ENCODE measurements at places on chromosomes 5 and 9.

GRCh38 chr9:37559125-37559524, 17.1 kb downstream of the FBXO10 start:
- no peak for DNase-seq

- no peak for DNase-seq
Measured at GRCh38 chr9:35164711-35165110, 2.9 kb downstream of the UNC13B start.

- DNase-seq, result no peak
Measured at GRCh38 chr5:164809821-164810220, 1304.4 kb downstream of the MAT2B start.

DNA sequence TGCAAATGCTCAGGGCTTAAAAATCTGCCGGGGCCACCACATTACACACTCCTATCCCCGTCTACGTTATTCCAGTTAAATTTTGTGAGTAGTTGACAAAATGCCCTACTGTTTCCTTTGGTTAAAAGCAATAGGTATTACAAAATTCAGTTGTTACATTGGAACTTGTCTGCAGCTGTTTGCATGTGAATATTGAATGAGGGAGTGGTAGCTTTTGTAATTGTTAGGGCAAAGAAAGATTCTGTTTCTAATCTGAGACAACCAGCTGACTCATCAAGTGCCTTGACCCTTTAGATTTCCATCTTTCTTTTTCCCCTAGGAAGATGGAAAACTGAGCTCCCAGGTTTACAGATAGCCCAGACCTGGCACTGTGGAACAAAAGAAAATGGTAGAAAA, 30.2 kb downstream of the MAML1 start:
- no peak for DNase-seq

GRCh38 chr9:21796768-21797167, 5.7 kb upstream of the MTAP start:
- DNase-seq, result no peak

DNA sequence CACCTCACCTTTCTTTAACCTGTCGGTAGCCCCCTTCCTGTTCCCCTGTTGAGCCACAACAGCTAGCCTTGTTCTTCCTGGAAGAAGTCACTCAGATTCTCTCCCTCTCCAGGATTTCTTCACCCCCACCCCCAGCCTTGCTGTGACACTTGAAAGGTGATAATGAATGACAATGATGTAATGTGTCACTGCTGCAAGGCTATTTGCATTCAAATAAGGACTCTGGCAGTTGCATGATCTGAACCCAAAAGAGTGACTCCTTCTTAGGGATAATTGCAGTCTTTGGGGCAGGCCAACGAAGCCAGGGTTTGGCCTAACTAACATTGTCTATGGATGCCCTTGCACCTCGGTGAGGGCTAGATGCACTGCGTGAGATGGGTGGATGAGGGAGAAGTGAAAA, 154.4 kb upstream of the CLINT1 start:
- DNase-seq, result no peak

DNA sequence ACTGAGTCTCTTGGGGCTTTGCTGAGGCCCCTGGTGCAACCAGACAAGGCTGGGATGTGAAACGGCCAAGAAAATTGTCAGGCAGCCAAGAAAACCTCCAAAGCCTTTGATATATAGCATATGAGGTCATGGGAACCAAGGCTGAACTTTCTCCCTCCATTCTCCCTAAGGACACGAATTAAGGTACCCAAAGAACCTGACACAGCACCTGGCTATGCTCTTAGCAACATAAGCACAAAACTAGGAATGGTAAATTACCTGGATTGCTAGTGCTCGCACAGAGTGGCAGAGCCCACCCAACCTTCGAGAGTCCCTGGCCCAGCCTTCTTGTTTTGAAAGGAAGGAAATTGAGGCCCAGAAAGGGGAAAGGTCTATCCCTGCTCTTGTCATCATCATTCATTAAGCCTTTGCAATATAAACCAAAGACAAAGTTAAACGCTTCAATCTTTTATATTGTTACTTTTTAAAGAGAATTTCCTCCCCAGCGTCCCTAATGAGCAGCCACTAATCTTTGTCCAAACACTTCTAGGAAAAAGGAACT, 220.0 kb upstream of the NR4A3 start:
- no peak for DNase-seq

DNA sequence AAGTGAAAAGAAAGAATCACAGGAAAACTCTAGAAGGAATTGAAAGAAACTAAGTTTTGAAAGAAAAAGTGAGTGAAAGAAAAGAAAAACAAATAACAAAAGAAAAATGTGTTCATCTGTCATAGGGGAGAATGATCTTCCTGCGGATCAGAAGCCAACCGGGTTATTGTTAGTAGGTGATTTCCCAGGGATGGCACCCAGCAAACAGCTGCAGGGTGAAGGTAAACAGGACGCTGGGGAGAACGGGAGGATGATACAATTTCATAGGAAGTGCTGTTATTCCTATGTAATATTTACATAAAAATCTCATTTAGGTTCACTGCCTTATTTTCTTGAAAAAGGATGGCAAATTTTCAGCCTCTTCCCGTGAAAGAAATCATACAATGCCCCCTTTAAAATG, 72.4 kb upstream of the LHFPL2 start:
- DNase-seq, result no peak

GRCh38 chr5:135032999-135033861, 798 bp downstream of the PITX1 start:
- no peak for DNase-seq

GRCh38 chr5:72692231-72692637, 124.2 kb upstream of the TNPO1 start:
- DNase-seq, result no peak

GRCh38 chr5:154630410-154630809, 124.8 kb upstream of the LARP1 start:
- DNase-seq, result no peak

Measured in CD4-positive, alpha-beta T cell treated with Interleukin-10 for 1 hour (primary cell).